ENCODE measurements at places on chromosomes 1 and 21. TPM values are rescaled to one million over a fixed set of nuclear protein-coding genes. Genes with fewer than 3 reads are reported as not detected.

- H3K4me3 ChIP-seq: no peak overlapping the region
- H3K36me3 ChIP-seq: no peaks in the 10 kb centered on the region
- H3K27ac ChIP-seq: no peak overlapping the region
- no peak for DNase-seq
- no peaks in the 10 kb centered on the region for H3K27me3 ChIP-seq
Observed at GRCh38 chr1:89710498-89711139, 77.7 kb downstream of the LRRC8C start.

- H3K4me1 ChIP-seq: no peaks in the 10 kb centered on the region
- no peak for DNase-seq
- no peaks in the 10 kb centered on the region for H3K27me3 ChIP-seq
- H3K36me3 ChIP-seq: no peaks in the 10 kb centered on the region
- no peak overlapping the region for H3K27ac ChIP-seq
Observed at GRCh38 chr1:84116558-84116957, 27.5 kb upstream of the PRKACB start.

DNA sequence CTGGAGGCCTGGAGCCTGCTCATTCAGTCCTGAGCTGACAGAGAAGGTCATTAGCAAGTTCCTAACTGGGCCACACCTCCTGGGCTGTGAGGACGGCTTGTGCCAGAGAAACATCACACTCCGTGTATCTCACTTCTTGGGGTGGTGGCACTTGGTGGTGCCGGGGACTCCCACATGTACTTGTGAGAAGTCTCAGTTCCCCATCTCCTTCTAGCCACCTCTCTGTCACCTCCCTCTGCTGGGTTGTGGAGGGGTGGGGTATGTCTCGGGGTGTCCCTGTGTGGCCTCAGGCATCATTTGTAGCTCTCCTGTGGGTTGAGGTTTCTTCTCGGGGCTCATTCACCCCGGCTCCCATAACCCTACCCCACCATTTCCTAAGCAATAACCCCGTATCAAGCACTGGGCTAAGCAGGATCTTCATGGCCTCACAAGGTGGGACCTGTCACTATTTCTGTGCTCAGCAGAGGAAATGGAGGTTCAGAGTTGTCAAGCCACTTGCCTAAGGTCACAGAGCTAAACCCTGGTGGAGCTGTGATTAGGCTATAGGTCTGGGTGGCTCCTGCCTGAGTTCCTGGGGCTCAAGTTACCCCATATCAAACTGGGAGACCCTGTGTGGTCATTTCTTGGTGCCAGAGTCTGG is 62.5 kb downstream of the UBIAD1 start:
- H3K27me3 ChIP-seq: no peaks in the 10 kb centered on the region
- no peak overlapping the region for H3K27ac ChIP-seq
- H3K36me3 ChIP-seq: no peaks in the 10 kb centered on the region

GRCh38 chr1:153253693-153254092 is 5.8 kb upstream of the LORICRIN start:
- no peaks in the 10 kb centered on the region for H3K4me1 ChIP-seq
- no peaks in the 10 kb centered on the region for H3K36me3 ChIP-seq
- no peaks in the 10 kb centered on the region for H3K27me3 ChIP-seq
- H3K4me3 ChIP-seq: no peak overlapping the region
- H3K27ac ChIP-seq: no peak overlapping the region

- no peaks in the 10 kb centered on the region for H3K36me3 ChIP-seq
- DNase-seq: no peak
- peak overlapping the region; percentile 98 for H3K27ac ChIP-seq
- H3K27me3 ChIP-seq: no peaks in the 10 kb centered on the region
Observed at GRCh38 chr1:203324105-203325025, 19.0 kb downstream of the BTG2 start.

- no peak for DNase-seq
- H3K4me3 ChIP-seq: no peak overlapping the region
- no peaks in the 10 kb centered on the region for H3K36me3 ChIP-seq
- no peak overlapping the region for H3K27ac ChIP-seq
Observed at GRCh38 chr1:47618222-47618720, 180.4 kb downstream of the FOXD2 start.

- no peaks in the 10 kb centered on the region for H3K27me3 ChIP-seq
- H3K27ac ChIP-seq: no peak overlapping the region
- DNase-seq: no peak
- H3K4me3 ChIP-seq: no peak overlapping the region
- no peaks in the 10 kb centered on the region for H3K36me3 ChIP-seq
Observed at GRCh38 chr1:225415967-225416745, 11.7 kb downstream of the LBR start.

- no peaks in the 10 kb centered on the region for H3K27me3 ChIP-seq
- H3K27ac ChIP-seq: no peak overlapping the region
- DNase-seq: no peak
- no peaks in the 10 kb centered on the region for H3K4me1 ChIP-seq
- no peaks in the 10 kb centered on the region for H3K36me3 ChIP-seq
- no peak overlapping the region for H3K4me3 ChIP-seq
Observed at GRCh38 chr21:16468184-16468583, 738.4 kb downstream of the USP25 start.

- no peak for DNase-seq
- peaks cover 6% of the 10 kb centered on the region for H3K4me1 ChIP-seq
- H3K36me3 ChIP-seq: no peaks in the 10 kb centered on the region
- H3K27ac ChIP-seq: no peak overlapping the region
- H3K4me3 ChIP-seq: no peak overlapping the region
Observed at GRCh38 chr1:205676597-205676996, 3.7 kb downstream of the SLC45A3 start.

Gene C4BPA
- total RNA-seq: 7.5 TPM

Gene VANGL2
- 0.48 TPM for total RNA-seq

Gene TTF2
- total RNA-seq: 15.5 TPM
